ENCODE measurements at places on chromosomes 11 and 22. TPM values are rescaled to one million over a fixed set of nuclear protein-coding genes. Genes with fewer than 3 reads are reported as not detected.

SCT gene
- not detected for total RNA-seq

NRIP3 gene
- total RNA-seq, result 49.1 TPM

SLC15A3 gene
- 9.9 TPM for total RNA-seq

SLC22A24 gene
- total RNA-seq, result not detected

RFPL3 gene
- total RNA-seq, result not detected

CCDC87 gene
- total RNA-seq, result 1.2 TPM
